ENCODE measurements at places on chromosomes 12 and 14. TPM values are rescaled to one million over a fixed set of nuclear protein-coding genes. Genes with fewer than 3 reads are reported as not detected.

The ENDOU gene
- total RNA-seq, result not detected

- H3K27ac ChIP-seq, result peak overlapping the region; percentile 31
- H3K4me1 ChIP-seq, result peaks cover 14% of the 10 kb centered on the region
- H3K27me3 ChIP-seq, result no peaks in the 10 kb centered on the region
- peak overlapping the region; percentile 39 for H3K4me3 ChIP-seq
- H3K36me3 ChIP-seq, result no peaks in the 10 kb centered on the region
These were observed 24.2 kb upstream of the MMP17 start for GRCh38 chr12:131803961-131804521.

The LRTM2 gene
- not detected for total RNA-seq

DNA sequence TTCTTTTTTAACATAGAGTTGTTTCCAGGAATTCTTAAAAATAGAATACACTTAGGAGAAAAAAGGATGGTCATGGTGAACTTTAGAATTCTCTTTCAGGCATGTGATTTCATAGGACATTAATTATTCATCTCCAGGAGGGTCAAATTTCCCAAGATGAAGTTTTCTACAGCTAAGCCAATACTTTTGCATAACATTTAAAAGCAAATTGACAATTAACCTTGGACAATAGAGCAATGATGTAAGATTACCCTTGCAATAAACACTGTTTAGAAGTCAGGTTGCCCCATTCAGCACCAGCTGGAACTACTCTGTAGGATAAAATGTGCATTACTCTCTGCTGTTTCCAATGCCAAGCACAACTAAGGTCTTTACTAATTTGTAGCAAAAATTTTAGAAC, 49.5 kb downstream of the SIX1 start:
- DNase-seq, result no peak
- no peak overlapping the region for H3K4me3 ChIP-seq
- no peaks in the 10 kb centered on the region for H3K27me3 ChIP-seq
- H3K4me1 ChIP-seq, result no peaks in the 10 kb centered on the region
- no peaks in the 10 kb centered on the region for H3K36me3 ChIP-seq
- no peak overlapping the region for H3K27ac ChIP-seq
